SK-N-MC (cell line): ENCODE measurements at places on chromosomes 16 and 17.

DNA sequence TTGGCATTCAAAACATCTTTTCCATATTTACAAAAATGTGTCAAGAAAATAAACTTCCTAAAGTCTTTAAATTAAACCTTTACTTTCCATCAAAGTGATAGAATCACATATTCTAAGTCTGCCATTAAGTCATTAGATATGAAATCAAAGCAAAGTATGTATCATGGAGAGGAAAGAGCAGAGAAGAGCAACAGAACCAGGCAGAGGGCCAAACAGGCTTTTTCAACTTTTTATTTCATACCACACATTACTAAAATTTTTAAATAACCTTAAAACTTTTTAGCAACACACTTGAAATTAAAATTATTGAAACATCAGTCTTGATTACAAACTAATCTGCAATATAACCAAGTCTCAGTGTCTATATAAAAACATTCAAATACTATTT is 13.8 kb downstream of the SIAH1 start:
- no peak for DNase-seq

- DNase-seq = no peak
Measured at GRCh38 chr16:9068886-9069285, 22.6 kb upstream of the HAPSTR1 start.

GRCh38 chr17:1071103-1071825 is 74.3 kb downstream of the TIMM22 start:
- no peak for DNase-seq

- no peak for DNase-seq
Measured at GRCh38 chr17:18028952-18029540, 9.9 kb downstream of the ATPAF2 start.

DNA sequence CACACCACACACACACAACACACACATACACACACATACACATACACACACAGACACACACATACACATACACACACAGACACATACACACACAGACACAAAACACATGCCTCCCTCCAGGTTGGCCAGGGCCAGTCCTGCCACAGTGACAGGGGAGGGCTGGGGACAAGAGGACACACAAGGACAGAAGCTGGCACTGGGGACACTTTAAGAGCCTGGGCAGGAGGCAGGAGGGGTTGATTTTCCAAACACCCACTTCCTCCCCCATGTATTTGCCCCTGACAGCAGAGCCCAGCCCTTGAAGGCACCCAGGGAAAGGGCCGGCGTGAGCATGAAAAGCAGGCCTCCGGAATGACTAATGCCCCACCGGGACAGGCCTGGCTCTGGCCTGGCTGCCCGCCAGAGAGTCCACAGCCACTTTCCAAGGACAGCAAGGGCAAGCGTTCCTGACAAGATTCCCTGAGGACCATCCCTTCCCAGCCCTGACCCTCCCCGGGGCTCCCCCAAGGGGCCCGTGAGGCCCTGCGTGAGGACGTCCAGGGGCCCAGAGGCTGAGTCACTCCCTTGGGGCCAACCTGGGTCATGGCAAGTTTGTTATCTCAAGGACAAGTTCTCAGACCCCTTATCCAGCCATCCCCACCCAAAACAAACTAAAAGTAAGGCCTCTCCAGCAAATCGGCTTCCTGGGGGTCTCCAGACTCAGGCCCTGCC is 235.6 kb downstream of the ZNF423 start:
- no peak for DNase-seq

DNA sequence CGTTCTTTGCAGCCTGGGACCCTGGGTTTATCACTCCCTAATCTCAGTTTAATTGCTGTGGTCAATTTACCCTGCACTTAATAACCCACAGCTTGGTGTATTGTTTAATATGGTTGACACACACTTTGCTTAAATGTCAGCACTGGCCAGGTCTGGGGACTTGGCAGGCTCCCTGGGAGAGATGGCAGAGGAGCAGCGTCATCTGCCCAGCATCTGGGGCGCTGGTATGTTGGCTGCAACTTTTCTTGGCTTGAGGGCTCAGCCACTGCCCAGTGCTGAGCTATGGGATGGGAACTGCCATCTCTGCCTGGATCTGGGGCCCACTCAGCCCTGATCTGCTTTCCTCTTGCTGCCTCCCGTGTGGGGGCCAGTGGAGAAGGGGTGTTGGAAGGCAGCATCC is 115.7 kb upstream of the IRX3 start:
- DNase-seq = no peak

DNA sequence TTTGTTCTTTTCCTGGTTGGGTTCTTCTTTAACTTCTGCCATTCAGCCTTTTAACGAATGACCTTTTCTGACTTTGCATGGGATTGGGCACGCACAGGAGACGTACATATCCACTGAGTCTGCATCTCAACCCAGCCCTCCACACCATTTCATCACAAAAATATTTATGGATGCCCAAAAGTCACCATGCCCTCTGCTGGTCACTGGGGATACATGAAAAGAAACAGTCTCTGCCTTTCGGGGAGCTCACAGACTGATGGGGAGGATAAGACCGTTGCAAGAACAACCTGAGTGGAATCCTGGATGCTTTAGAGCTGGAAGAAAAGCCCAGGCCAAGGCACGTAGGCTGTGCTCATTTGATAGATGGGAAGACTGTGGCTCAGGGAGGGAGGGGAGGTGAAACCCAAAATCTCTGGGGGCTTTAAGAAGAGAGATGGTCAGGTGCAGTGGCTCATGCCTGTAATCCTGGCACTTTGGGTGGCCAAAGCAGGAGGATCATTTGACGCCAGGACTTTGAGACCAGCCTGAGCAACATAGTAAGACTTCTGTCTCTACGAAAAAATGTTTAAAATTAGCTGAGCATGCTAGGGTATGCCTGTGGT is 7.9 kb upstream of the MT2A start:
- no peak for DNase-seq

- DNase-seq = no peak
Measured at GRCh38 chr17:9146064-9146463, 124.8 kb downstream of the NTN1 start.

DNA sequence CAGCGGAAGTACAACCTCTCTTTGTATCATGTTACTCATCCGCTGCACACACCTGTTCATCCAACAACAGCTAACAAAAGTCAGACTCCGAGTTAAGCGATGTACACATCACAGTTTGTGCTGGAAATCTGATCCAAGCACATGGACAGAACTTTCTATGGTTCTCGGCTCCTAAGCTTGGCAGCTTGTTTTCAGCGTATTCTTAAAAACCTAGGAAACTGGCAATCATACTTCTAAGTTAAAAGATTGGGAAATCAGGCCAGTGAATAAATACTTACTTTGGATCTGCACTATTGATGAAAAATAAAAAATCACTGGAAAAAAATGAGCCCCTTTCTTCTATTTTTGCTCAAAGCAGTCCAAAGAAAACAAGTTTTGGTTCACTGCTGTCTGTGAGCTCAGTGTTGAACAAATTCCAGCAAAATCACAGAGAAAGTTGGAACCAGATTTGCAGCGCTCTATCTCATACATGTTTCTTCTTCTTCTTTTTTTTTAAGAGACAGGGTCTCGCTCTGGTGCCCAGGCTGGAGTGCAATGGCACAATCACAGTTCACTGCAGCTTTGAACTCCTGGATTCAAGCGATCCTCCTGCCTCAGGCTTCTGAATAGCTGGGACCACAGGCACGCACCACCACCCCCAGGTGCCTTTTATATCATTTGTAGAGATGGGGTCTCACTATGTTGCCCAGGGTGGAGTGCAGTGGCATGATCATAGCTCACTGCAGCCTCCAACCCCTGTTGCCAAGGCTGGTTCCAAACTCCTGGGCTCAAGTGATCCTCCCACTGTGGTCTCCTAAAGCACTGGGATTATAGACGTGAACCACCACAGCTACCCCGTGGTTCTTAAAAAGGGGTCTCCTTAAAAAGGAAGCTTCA is 71.6 kb upstream of the CREBBP start:
- DNase-seq = no peak

GRCh38 chr17:7029096-7029495 is 6.2 kb downstream of the BCL6B start:
- no peak for DNase-seq

DNA sequence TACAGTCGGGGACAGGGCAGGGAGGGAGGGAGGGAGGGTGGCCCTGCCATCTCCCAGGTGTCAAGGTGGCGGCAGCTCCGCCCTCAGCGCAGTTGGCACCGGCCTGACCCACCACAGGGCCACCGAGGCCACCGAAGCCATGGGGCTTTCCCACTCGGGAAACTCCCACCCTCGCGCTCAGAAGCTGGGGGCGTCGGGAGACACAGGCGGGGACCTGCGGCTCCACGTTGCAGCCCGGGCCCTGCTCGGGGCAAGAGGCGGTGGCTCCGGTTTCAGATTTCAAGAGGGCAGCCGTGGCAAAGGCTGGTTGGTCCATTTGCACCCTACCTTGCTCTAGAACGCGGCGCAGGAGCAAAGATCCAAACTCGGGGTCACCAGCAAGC is 544 bp downstream of the CYB561 start:
- DNase-seq = no peak

DNA sequence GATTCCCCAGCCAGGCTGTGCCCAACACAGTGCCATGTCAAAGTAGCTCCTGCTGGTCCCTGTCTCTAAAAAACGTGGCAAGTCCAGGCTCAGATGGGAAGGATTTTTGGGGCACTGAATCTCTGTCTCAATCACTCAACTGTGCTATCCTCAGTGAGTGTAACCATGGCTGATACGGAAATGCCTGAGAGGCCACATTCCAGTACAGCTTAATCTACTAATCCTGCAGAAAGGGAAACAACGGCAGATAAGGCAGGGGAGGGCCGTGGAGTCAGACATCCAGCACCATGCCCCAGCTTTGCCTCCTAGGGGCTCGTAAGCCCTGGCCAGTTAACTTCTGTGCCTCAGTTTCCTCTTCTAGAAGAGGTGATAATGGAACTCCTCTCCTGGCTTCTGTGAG is 251.7 kb downstream of the CPPED1 start:
- DNase-seq = no peak

DNA sequence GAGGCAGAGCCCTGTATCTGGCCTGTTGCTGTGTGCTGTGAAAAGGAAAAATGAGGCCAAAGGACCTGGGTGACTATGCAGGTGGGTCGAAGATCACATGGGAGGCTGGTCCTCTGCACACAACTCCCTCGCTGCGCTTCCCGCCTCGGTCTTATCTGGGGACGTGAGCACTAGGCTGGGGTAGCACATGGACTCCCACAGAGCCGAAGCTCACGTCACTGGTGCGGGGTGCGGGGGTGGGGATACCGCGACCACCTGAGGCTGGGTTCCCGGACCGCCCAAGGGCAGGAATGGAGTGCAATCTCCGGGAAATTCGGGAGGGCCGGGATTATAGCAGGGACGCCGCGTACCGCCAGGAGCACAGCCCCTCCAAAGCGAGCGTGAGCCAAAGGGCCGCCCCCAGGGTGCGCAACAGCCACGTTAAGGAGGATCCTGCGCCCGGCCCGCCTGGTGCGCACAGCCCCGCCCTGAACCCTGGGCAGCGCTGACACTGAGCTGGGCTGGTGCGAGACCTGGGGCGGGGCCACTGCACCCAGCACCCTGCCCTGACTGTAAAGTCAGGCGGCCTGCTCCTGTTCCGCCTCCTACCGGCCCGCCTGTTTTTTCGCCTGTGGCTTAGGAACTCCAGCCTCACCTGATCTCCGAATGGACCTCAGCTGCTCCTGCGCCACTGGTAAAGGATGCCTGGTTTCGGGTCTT is 4.8 kb downstream of the MT1A start:
- no peak for DNase-seq

DNA sequence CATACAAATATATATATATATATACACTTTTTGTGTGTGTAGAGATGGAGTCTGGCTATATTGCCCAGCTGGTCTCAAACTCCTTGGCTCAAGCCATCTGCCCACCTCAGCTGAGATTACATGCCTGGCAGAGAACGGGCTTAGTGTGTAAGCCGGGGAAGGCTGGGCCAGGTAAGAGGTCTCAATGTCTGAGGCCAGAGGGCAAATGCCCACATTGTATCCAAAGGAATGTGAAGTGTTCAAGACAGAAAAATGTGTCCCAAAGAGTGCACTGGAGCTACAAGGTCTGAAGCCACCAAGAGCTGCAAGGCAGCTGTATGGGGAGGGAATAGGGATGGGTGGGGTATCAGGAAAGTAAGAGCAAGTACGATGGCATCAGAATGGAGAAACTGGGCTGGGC is 8.8 kb downstream of the CD2BP2 start:
- DNase-seq = no peak

GRCh38 chr16:86384980-86385379 is 125.3 kb upstream of the FOXF1 start:
- DNase-seq = no peak

DNA sequence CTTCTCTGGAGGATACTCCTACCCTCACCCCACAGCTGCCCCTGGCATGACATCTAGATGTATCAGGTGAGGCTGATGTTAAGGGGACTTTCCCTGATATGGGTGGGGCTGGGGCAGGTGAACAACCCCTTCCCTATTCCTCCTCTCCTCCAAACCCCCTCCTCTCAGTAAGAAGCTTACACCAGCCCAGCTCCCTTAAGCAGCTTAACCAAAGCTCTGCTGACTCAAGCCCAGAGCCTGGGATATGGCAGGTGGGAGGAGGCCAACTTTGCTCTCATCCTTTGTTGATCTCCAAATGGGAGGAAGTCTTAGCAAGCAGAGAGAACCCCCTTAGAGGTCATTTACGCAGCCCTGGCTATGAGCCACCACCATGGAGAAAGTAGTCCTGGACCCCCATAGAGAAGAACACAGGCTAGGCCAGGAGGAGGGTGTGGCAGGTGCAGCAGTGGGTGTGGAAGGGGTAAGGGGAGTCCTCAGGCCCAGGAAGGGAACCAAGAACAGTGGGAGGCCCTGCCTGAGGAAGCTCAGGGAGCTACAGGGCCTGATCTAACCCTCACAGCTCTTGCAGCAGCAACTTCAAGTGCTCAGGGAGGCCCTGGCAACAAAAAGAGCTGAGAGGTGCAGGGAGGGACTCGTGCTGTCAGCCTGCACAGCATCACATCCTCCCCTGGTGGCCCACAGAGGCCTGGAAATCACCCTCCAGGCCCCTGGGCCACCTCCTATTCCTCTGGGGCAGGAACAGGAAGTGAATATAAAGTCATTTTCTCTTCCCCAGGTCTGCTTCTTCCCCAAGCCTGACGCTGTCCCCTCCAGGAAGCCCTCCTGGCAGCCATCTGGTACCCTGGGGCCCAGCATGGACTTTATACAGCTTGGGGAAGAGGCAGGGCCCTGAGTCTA is 2.9 kb downstream of the UNC119 start:
- DNase-seq = no peak

GRCh38 chr16:49458243-49458642 is 84.6 kb downstream of the C16orf78 start:
- DNase-seq = no peak

GRCh38 chr16:49489686-49490320 is 116.2 kb downstream of the C16orf78 start:
- no peak for DNase-seq

DNA sequence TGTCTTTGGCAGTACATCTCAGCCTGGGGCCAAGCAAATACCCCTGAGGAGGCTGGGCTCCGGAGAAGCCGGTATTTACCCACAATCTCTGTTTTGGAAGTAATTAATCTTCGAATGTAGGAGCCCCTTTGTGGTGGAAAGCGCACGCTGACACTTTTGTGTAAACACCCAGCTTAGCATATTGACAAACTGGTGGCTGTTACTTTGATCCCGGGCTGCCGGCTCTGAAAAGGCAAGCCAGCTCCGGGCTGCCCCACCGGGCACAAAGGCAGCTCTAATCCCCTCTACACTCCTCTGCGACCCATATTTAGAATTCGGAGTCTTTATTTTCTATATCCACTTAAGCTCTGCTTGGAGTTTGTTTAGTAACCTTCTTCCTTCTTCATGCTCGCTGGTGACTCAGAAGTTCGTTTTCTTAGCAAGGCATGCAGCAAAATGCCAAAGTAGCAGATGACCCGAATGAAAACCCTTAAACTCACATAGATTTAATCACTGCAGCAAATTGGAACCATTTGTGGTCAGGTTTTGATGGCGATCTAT is 144.0 kb upstream of the IRX3 start:
- no peak for DNase-seq
